ENCODE measurements at places on chromosomes 12 and 14.
A peak's percentile ranks its signal among the peaks of the same experiment; 100 is the strongest.

GRCh38 chr12:10175846-10176636, 2.8 kb upstream of the TMEM52B start:
- DNase-seq: no peak

DNA sequence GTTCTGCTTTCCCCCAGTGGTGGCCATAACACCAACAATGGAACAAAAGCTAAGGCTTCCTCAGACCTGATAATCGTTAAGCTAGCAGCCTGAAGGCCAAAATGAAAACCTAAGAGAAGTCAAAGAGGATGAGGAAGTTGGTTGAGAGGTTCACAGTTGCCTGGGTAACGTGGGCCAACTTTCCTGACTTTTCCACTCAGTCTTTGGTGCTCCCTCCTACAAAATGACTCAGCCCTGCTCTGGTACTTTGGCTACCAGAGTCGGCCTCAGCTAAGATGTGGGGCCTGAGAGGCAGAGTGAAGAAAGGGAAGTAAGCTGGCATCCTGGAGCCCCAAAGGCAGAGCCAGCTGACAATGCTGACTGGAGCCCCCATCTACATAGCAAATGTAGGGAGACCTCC, 14.9 kb upstream of the FKBP11 start:
- DNase-seq: no peak

- DNase-seq: no peak
Observed at GRCh38 chr12:77102691-77103090, 37.3 kb upstream of the E2F7 start.

DNA sequence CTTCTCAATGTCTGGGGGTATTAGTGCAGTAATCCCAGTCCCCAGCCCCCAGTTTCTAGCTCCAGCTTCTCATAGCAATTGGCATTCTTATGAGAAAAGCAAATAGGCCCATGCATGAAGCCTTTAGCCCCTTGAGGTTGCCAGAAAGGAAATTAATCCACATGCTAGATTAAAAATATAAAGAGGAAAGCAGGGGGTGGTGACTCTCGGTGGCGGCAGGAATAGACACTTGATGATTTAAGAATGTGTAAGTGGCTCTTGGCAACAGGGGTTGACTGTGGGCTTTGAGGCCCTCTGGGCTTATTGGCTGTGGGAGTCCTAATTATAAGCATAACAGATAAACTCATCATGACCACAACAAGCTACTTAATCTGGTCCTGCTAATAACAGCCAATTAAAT, 1367.3 kb upstream of the FLRT2 start:
- DNase-seq: no peak

- no peak for DNase-seq
Observed at GRCh38 chr12:88624911-88625310, 44.6 kb upstream of the KITLG start.

- no peak for DNase-seq
Observed at GRCh38 chr14:72845683-72846082, 48.2 kb downstream of the DPF3 start.

DNA sequence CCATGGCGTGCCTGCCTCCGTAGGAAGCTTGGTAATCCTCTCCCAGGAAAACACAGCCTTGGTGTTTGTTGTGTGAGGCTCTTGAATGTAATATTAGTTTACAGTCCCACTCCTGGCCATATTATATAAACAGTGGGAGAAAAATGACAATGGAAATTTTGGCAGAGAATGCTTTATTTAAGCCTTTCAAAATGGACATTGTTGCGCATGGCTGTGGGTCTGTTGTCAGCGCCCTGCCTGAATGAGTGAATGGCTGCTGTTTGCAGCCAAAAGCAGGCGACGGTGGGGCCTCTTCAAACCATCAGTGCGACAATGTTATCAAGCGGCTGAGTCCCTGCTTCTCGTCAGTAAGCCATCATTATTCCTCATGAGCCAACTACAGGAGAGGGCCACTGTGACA, 201.8 kb upstream of the RMST start:
- DNase-seq: no peak

DNA sequence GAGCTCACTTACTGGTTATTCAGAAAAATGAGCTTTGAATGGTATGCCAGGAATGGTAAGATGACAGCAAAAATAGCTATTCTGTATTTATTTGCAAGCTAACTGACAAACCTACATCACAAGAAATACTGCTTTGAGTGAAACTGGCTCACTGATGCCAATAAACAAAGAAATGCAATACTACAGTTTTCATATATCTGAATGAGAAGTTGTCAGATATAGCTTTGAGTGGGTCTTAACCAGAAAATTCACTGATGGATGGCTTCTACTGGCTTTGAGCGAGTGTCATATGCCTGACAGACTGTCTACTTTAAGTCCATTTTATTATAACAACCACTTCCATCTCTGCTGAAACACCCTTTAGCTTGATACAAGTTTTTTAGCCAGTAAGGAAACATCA, 330.1 kb downstream of the NELL2 start:
- no peak for DNase-seq

GRCh38 chr14:97359341-97359740, 562.2 kb downstream of the VRK1 start:
- no peak for DNase-seq

- DNase-seq: no peak
Observed at GRCh38 chr14:31194095-31194494, 13.5 kb downstream of the HECTD1 start.

DNA sequence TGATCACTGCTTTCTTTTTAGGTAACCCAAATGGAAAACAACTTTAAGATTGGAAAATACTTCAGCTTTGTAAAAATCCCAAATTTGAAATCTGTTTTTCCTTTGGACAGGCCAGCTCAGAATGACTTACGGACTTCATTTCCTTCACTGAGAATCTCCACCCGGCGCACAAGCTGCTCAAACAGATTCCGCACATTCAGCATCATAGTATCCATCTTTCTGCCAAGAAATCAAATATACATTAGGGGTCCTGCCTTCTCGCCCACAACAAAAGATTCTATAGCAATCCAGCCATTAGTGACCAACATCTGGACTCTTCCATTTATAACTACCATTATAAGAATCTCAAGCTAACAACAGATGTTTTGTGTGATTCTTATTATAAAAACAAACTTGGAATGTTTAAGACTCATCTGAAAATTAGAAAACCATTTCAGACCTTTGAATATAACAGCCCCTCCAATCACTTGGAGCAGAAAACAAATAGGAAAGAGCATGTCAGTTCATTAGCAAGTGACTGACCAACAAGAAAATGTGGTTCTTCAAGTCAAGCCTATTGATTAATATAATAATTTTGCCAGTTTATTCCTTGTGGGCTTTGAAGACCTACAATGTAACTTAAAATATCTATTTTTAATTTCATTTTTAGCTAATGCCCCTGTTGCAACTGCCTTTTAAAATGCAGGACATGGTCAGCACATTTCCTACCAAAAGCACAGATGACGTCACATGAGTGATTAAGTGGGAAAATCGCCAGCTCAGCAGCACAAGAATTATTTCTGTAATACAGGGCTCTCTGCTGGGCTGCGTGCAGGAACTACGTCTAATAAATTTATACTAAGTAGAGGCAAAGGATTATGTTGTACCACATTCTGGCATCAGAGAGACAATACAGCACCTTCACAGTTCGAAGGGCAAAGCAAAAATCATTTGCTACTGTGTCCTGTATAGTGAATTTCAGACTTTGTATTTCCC, 8.5 kb downstream of the RACGAP1 start:
- DNase-seq: peak; percentile 85

Measured in left lung (tissue), 14 donors.